ENCODE measurements at places on chromosomes 5 and 9.

GRCh38 chr5:143085319-143085917 is 315.2 kb downstream of the ARHGAP26 start:
- no peak for DNase-seq

- DNase-seq = no peak
Observed at GRCh38 chr9:86043586-86043985, 55.8 kb downstream of the GOLM1 start.

DNA sequence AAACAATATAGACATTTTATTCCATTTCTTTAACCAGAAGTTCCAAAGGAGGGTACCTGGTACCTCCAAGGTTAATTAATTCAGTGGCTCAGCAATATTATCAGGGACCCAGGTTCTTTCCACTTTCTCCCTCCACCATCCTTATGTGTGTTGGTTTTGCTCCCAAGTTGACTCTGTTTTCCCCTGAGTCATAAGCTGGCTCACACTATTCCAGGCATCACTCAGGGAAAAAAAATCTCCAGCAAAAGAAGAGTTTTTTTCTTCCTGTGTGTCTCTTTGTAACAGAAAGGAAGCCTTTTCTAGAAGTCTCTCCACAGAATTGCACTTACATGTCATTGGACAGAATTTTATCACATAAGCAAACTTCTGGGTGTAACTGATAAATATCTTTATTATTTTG is 31.2 kb upstream of the GALNT10 start:
- no peak for DNase-seq

GRCh38 chr5:50829023-50829422 is 162.6 kb downstream of the PARP8 start:
- no peak for DNase-seq

DNA sequence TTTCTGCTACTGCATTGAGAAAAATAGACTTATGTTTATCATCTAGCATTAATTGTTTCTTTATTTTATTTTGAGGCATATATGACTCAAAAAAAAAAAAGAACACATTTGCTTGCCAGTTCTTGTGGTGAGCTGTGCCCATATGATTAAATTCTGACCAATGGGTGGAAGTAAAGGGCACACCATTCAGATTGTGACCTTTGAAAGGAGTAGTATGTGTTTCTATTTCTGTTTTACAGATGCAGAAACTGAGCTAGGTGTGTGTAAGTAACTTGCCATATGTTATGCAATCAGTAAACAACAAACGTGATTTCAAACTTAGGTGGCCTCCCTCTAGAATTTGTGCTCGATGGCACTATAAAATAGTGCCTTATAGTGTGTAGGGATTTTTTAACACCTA is 368.1 kb upstream of the EDIL3 start:
- DNase-seq = no peak

GRCh38 chr5:32621256-32621655 is 35.9 kb downstream of the SUB1 start:
- DNase-seq = no peak

DNA sequence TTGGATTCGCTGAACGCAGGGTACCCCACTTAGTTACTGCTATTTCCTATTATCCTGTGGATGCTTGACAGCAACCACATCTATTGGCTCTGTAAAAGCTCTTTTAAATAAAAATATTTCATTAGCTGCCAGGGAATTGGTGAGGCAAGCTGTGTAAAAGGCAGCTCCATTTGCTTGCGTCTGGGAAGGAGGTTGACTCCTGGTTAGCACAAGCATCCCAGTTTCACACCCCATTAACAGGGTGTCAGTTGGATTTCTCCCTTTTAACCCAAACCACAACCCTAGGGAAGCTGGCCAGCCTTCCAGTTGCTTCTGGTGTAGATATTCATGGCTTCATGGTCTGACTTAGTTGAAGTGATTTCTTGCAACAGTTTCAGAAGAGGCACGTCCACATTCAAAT is 151.0 kb downstream of the GPBP1 start:
- no peak for DNase-seq

DNA sequence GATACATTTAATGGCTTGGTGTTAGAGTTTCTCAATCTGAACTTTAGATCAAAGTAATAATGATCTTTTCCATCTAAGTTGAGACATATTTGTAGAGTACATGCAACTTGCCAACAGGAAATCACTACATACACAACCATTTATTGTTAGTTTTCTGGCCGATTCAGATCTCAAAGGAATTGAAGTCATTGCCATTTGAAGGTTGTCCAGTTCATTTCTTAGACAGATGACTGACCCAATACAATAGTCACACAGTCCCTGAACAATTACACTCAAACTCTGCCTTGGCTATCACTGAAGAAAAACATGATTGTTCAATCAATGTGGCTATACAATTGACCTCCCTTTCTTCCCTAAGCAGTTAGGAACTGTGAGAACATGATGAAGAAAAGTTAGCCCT is 753.2 kb upstream of the RIOK2 start:
- no peak for DNase-seq

- no peak for DNase-seq
Observed at GRCh38 chr5:150408231-150408943, 4.3 kb downstream of the CD74 start.

- DNase-seq = no peak
Observed at GRCh38 chr9:12701126-12701525, 7.9 kb downstream of the TYRP1 start.

GRCh38 chr9:83449983-83450382 is 88.2 kb downstream of the FRMD3 start:
- no peak for DNase-seq

GRCh38 chr5:96714450-96714849 is 52.3 kb downstream of the CAST start:
- DNase-seq = no peak

- no peak for DNase-seq
Observed at GRCh38 chr5:91038180-91038808, 344.8 kb downstream of the ARRDC3 start.

DNA sequence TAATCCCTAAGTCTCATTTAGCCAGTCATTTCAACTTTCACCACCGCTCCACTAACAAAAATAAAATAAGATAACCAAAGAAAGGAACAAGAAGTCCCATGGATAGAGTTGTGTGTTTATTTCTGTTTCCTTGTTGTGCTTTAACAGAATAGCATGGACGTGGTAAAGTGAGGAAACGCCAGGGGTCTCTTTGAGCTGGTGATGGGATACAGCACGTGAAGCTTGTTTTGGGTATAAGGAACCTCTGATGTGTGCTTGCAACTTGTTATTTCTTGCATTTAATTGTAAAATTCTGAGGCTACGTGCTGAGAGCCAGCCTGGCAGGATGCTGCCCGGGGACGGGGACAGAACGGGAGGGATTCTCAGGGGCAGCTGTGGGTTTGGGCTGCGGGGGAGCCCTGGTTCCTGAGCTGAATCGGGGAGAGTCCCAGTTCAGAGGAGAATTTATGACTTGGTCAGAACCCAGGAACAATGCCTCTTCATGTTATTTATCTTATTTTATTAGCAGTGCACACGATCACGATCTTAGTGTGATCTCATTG is 63.4 kb downstream of the ANKRD33B start:
- DNase-seq = no peak

DNA sequence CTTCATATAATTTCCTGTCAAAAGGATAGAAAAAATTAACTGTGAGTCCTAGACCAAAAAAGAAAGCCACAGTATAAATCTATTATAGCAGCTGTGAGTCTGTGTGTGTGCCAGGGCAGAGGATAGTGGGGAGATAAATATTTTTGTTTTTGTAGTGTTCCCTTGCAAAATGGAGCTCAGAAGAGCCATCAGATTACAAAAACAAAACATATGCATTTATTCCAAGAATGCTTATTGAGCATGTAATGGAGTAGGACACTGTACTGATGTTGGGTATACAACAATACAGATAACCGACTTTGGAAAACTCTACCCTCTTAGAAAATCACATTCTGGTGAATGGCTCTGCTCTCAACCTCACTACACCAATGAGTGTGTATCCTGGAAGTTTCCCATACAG is 111.0 kb downstream of the DMAC1 start:
- DNase-seq = no peak

DNA sequence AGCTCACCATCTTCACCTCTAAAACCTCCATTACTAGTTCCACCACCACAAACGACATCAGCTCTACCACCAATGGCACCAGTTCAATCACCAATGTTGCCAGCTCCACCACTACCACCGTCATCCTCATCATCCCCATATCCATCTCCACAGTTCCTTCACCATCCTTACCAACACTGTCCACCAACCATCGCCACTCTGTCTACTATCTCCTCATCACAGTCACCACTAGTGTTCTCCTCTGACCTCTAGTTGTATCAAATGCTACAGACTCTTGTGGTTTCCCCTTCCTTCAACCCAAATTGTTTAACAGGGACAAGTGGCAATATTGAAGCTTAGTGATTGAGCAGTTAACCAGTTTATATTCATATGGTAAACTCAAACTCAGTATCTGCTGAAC is 182.6 kb downstream of the CAAP1 start:
- DNase-seq = no peak

- no peak for DNase-seq
Observed at GRCh38 chr9:6897898-6898302, 140.1 kb downstream of the KDM4C start.

GRCh38 chr5:90142541-90142940 is 267.0 kb downstream of the CETN3 start:
- DNase-seq = no peak

- DNase-seq = no peak
Observed at GRCh38 chr5:76863001-76863400, 13.2 kb downstream of the S100Z start.

DNA sequence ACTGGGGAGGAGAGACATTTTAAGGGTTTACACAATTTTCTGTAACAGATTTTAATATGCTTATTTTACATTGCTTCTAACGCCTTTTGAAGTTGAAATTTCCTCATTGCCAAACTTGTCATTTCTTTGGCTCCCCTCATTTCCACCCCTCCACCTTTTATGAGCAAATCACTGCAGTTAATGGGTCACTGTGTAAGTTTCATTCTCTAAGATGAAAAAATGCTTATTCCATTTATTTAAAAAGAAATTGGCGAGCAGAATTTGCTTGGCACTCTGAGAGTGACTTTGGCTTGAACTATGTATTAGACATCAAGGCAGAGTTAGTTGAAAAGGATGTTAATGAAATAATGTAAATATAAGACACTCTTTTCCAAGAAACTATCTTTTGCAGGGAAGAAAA is 66.6 kb downstream of the ITGA1 start:
- no peak for DNase-seq

- DNase-seq = no peak
Observed at GRCh38 chr5:143499480-143500114, 96.1 kb upstream of the NR3C1 start.

DNA sequence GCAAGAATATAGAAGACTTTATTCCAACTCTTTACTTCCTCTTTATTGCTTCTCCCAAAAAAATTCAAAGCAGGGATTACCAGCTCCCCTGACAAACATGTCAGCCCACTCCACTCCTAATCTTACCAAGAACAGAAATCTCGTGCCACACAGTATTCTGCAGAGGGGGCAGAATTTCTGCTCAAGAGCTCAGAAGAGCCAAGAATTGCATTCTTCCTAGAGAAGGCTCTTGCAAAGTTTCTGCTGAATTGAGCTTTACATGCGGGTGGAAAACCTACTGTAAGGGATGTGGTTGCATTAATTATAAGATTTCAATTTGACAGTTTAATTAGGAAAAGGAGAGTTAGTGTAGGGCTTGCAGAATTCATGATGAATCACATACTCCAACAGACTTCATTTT is 428.5 kb downstream of the CETN3 start:
- DNase-seq = no peak

DNA sequence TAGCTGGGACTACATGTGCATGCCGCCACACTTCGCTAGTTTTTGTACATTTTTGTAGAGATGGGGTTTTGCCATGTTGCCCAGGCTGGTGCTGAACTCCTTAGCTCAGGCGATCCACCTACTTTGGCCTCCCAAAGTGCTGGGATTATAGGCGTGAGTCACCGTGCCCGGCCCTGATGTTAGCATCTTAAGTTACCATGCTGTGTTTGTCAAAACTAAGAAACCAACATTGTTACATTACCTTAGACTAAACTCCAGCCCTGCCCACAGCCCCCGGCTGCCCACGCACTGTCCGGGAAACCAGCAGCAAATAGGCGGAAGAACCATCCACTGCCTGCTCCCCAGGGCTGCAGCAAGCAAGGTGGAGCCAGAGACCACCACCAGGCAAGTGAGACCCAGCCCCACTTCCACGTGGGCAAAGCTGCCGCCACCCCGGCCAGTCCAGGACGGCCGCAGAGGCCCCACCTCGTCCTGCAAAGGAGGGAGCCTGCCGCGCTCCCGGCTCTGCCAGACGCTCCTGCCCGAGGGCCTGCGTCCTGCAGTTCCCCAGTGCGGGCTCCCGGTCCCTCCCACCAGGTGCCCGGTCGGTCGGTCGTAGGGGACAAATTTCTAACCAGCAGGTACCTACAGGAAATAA is 35.7 kb upstream of the TXN start:
- no peak for DNase-seq

- no peak for DNase-seq
Observed at GRCh38 chr5:36904677-36905076, 28.1 kb downstream of the NIPBL start.

DNA sequence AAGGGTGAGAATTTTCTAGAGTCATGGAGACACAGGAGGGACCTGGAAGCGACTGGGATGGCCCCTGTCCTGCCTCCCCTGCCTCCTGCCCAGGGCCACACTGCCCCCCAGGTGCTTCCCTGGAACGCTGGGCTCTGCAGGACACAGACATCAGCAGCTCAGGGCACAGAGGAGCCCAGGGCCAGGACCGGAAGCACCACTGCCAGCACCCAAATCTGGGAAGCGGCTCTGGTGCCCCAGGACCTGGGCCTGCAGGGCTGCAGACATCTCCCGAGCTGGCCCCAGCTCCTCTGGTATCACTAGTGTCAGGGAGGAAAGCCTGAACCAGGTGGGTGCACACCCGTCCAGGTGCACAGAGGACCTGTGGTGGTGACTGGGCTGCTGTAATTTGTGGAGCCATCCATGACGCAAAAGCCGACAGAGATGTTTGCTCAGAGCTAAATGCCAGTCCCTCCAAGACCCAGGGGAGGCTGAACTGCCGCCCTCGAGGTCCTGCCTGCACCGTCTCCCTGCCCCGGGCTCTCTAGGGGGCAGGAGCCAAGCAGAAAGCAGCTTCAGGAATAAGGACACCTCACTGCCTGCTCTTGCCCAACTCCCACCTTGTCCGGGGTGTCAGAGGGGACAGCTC is 46.0 kb upstream of the SIMC1 start:
- no peak for DNase-seq

- DNase-seq = no peak
Observed at GRCh38 chr9:114958021-114958843, 27.8 kb upstream of the TNFSF8 start.

GRCh38 chr5:89083791-89084190 is 200.8 kb upstream of the MEF2C start:
- DNase-seq = peak; percentile 33

- DNase-seq = no peak
Observed at GRCh38 chr5:174272671-174273070, 227.2 kb downstream of the NSG2 start.

DNA sequence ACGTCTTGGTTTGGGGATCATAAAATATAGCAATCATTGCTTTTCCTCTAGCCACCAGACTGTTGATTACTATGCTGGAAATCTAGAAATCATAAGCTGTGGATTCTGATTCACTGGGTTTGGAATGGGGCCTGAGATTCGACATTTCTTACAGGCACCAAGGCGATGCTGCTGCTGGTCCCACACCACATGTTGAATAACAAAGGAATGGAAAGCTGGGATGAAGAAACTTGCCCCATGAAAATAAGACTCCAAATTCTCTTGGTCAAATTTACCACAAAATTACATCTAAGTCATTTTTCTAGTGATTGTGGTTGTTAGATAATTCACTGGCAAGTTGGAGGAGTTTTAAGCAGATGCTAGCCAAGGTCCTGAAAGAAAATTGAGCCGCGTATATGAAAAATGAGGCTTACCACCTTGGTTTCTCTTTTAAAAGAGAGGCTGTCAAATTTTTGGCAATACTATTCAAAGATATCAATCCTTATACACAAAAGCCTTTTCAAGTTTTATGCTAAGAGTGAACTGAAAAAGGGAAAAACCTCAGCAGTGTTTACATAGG is 23.0 kb upstream of the MEIKIN start:
- DNase-seq = no peak
